NCI-H2171 treated with DMSO at 0.1 percent for 48 hours (cell line): ENCODE measurements at places on chromosomes 3 and 15.

DNA sequence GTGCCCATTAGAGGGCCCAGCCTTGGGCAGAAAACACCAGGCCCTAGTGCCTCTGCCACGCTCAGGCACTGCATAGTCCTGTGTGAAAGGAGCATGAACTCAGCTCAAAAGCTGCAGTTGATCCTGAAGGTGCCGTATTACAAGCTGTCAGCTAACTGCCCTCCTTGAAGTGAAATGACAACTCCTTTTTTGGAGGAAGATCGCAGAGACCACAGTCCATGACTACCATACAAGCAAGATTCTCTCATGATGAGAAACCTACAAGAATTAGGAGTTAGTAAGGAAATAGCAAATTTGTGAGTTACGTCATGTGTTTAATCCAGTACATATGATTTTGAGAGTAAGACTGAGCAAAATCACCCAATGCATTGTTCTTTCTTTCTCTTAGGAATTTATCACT lies 513.9 kb upstream of the NR2F2 start:
- no peak for DNase-seq

GRCh38 chr15:59444081-59444835 lies 6.3 kb downstream of the FAM81A start:
- DNase-seq, result no peak

DNA sequence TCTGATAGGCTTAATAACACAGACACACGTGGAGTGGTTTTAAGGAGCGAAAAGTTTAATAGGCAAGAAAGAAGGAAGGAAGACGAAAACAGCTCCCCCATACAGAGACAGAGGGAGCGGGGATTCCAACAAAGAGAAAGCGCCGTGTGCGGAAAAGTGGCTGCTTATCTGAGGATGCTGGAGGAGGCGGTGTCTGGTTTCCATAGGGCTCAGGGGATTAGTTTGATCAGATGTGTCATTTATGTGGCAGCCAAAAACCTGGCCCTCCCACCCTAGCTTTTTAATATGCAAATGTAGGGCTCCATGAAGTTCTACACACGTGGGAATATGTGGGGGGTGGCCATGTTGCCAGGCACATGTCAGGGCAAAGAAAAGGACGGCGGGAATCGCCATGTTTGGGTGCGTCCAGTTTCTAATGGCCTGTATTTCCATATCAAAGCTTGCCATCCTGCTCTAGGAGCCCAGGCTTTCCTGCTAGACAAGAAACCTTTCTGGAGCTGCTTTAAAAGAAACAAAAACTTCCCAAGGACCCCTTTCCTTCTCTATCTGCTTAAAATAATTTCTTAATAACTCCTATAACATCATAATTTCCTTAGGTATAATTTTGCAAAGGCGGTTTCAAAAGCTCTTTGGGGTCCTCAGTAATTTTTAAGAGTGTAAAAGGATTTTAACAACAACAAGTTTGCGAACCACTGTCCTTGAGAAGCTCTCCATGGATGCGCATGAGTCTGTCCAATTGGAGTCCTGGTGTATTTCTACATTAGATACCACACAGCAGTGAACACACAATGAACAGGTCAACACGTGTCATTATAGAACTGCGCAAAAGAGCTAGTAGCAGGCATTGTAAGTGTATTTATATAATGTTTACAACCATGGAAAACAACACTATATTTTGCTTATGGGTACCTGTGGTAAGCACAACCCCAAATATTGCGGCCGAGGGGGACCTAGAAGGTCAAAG lies 622 bp upstream of the ZNF589 start:
- DNase-seq, result peak; percentile 93

- no peak for DNase-seq
Measured at GRCh38 chr3:52880047-52880446, 17.3 kb downstream of the STIMATE start.

GRCh38 chr15:88661761-88662556 lies 23.1 kb downstream of the ISG20 start:
- DNase-seq, result peak; percentile 8

GRCh38 chr15:98845138-98845884 lies 162.3 kb downstream of the PGPEP1L start:
- no peak for DNase-seq

GRCh38 chr3:11814663-11815062 lies 32.0 kb downstream of the TAMM41 start:
- DNase-seq, result no peak

GRCh38 chr3:134627831-134628230 lies 23.0 kb downstream of the KY start:
- no peak for DNase-seq

DNA sequence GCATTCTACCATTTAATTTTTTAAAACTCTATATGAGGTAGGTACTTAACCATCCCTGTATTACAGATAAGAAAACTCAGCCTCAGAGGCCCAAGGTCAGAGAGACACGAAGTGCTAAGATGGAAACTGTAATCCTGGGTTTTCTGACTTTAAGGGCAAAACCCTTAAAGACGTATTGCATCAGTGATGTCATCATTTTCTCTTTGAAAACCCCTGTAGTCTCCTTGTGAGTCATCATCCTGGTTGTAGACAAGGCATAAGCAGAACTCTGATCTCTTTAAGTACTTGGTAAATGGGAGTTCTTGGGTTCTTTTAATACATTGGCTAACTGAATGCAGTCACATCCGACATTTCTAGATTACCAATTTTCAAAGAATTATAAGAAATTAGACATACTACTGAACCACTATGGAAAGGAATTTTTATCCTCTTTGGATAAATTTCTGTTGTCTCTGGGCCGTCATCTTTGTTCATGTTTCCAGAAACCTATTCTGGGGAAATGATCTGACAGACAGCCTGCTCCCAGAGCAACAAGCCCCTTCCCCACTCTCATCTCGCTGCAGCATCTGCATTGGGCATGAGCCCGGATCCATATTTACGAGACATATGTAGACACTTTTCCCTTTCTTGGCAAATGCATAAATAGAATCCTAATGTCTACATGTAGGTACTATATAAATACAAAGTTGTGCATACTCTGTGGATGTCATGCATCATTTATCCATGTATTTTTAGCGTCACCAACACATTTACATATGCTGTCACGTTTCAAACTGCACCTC lies 48.7 kb upstream of the MDFIC2 start:
- no peak for DNase-seq

DNA sequence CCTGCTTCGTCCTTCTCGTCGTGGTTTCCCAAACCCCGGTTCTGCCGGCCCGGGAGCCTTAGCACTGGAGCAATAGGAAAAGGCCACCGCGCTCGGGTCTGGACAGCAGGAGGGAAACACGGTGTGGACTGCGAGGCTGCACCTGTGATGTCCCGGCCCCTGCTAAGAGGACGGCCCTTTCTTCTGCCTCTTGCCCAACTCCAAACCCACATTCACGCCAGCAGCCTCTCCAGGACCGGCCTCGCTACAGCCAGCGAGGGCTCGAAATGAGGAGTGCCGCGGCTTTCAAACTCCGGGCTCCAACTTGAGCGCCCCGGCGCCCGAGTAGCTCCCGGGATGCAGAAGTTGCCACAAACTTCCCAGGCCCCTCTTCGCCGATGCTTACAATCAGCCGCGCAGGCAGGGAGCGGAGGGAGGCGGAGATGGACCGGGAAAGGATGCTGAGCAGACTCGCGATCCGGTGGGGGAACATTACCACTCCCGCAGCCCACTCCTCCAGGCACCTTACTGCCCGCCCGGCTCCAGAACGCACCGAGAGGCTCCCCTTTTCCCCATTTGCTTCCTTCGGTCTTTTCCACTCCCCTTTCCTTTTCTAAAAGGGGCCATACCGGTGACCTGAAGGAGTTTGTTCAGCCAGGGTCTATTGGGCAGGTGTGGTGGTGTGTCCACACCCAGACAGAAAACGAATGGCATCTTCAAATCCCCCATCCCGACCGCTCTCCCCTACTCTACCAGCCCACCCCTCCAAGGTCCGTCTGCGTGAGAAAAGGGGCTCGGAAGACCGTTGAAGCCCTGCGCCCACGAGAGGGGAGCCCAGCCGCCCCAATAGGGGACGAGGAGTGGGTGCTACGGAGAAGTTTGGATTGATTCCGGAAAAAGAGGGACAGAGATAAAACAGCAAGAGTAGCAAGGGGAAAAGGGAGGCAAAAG lies 18.8 kb upstream of the SATB1 start:
- peak; percentile 13 for DNase-seq

DNA sequence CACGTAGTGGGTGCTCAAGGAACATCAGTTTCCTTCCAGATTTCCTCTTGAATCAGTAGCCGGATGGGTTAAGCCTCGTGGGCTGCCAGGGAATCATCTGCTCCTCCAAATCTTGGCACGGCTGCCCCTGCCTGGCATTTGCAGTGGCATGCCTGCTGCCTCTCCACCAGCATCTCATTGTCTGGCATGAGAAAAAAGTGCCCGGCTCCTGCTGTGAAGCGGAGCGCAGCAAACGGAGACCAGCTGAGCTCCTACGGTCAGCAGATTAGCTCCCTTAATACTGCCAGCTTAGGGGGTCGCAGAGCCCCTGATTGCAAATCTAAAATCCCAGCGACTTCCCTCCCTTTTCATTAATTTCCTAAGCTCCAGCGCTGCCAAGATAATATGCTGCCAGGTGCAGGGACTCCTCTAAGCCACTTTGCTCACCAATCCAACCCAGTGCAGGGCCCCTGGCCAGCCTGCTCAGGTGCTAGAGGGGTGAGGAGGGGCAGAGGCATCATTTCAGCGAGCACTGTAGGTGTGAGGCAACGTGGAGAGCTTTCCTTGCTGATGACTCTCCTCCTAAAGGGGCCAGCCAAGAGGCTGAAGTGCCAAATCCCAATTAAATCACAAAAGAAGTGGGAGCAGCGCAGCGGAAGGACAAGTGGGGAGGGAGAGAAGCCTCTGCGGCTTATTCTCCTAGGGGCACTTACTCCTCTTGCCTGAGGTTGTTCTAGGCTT lies 49.6 kb upstream of the ST8SIA2 start:
- DNase-seq, result peak; percentile 87

DNA sequence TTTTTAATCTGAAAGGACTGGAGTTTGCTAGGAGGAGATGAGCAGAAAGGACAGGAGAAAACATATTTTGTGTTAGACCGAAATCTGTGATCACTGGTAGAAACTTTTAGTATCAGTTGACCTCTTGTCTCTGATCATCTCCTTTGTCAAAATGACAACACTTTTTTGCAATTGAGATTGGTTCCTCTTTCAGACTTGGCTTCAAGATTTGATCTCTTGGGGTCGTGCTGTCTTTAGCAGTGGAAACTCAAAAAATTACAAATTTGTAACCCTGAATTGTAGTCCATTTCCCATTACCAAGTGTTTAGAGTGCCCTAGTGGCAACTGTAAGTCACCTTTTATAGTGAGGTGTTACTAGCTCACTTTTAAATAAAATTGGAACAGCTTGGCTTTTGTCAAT lies 107.4 kb downstream of the KLHL25 start:
- DNase-seq, result no peak

DNA sequence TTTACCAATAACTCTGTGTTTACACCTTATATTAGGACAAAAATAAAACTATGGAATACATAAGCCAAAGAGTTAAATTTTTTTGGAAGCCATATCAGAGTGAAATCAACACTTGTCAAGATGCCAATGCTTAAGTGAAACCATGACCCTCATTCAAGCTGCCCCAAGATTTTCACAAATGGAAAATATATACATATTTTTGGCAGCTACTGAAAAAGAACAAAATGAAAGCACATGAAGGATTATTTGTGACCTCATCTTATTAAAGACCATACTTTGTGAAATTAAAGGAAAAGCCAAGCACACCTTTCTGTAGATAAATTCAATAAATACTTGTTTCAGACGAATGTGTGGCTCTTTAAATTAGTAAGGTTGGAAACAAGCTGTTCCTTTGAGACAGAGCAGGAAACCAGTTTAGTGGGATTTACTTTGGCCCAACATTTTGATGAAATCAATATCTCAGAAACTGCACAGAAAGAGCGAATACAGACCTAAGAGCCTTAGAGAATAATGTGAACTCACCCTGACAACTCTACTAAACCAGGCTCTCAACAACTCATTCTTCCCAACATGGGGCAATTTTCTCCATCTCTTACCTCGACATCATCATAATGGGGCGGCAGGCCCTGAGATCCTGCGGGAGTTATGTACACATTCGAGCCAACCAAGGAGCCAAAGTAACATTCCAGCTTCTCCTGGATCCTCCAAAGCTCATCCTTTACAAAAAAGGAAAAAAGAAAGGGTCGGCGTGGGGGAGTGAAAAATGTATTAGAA lies 11.1 kb downstream of the RIOX2 start:
- DNase-seq, result peak; percentile 23

DNA sequence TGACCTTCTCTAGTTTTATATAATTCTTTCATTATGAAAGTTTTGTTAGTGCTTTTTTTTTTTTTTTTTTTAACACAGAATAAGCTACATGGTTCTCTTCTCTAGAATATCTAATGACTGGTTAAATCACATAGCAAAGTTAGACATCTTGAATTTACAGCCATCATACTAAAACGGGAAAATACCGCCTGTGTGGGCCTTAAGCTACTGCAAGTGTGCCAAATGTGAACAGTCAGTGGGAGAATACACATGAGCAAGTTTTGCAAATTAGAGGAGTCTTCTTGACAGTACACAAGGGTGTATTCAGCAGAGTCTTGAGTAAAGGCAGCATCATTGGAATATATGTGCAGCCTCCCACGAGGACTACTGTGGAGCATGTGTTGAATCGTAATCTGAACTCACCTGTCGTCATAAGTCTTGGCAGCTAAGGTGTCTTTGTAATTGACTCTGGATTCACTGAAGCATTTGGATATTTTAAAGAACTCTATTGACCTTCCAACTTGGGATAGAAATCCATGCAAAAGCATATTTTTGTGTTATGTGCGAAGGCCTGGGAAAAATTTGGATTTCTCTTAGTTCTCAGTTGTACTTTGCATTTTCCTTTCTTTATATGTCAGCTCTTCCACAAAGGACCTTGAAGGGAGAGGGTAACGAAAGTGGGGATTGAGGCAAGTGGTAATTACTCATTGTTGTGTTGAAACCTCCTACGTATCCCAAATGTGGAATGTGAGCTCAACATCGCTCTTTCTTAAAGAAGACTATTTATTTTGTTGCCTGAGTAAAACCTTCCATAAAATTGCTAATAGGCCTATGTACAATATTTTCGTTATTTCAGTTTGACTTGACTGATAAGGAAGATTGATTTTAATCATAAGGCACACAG lies 117.4 kb downstream of the ATG7 start:
- DNase-seq, result peak; percentile 64

DNA sequence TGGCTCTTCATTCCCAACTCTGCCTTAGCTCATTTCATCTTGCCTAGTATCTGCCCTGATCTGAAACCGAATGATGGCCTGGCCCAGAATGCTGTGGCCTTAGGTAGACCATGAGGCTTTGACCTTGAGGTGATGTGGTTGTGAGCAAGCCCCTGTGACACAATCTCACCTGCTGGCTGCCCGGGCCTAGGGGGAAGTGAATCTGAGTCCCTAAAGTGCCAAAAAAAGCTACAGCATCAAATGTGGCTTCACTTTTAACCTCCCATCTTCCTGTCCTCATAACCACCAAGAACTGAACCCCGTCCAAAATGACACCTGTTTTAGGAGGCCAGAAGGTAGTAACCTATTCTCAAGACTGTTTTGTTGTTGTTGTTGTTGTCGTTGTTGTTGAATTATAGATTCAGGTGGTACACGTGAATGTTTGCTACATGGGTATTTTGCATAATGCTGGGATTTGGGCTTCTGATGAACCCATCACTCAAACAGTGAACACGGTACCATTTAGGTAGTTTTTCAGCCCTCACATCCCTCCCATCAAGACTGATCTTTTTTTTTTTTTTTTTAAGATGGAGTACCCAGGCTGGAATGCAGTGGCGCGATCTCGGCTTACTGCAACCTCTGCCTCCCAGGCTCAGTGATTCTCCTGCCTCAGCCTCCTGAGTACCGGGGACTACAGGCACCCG lies 54.6 kb downstream of the MCCC1 start:
- DNase-seq, result no peak
